ENCODE measurements at places on chromosomes 16 and 17.

GRCh38 chr17:73215447-73215846, 22.6 kb downstream of the COG1 start:
- no peak for DNase-seq

DNA sequence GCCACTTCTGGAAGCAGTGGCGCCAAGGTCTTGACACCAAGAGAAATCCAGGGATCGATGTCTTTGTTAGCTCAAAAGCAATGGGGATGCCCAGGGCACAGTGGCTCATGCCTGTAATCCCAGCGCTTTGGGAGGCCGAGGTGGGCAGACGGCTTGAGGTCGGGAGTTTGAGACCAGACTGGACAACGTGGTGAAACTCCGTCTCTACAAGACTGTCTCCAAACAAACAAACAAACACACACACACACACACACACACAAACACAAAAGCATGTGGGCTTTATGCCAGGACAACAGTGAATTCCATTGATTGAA, 22.4 kb upstream of the FAAP100 start:
- DNase-seq = no peak

- no peak for DNase-seq
These were observed 35.9 kb upstream of the SMIM36 start for GRCh38 chr17:55546991-55547664.

- DNase-seq = no peak
These were observed 108.5 kb downstream of the NLK start for GRCh38 chr17:28151001-28151400.

- DNase-seq = no peak
These were observed 269.1 kb downstream of the FTO start for GRCh38 chr16:53973021-53973420.

DNA sequence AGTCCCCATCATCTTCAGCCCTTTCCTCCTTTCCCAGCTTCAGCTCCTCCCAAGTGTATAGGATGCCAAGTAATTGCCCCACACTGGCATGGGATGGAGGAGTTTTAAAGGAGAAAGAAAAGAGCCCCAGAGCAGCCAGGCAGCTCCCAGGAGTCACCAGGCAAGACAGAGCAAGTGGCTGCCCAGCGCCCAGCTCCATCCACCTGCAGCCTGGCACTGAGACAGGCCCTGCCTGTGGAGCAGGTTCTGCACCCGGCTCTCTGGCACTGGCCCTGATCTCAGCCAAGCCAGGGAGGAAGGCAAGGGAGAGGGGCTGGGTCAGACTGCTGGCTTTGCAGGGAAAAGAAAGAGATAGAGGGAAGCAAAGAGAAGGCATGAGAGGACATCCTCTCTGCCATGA, 21.7 kb downstream of the FOXN1 start:
- DNase-seq = no peak
